Kidney capillary endothelial cell (primary cell): ENCODE measurements at places on chromosomes 4 and X.
A peak's percentile ranks its signal among the peaks of the same experiment; 100 is the strongest.

GRCh38 chr4:2177443-2178093 is 64.4 kb downstream of the HAUS3 start:
- no peak for DNase-seq

GRCh38 chr4:4775493-4776004 is 83.9 kb upstream of the MSX1 start:
- DNase-seq, result no peak

GRCh38 chr4:110897784-110898183 is 274.9 kb upstream of the PITX2 start:
- no peak for DNase-seq

DNA sequence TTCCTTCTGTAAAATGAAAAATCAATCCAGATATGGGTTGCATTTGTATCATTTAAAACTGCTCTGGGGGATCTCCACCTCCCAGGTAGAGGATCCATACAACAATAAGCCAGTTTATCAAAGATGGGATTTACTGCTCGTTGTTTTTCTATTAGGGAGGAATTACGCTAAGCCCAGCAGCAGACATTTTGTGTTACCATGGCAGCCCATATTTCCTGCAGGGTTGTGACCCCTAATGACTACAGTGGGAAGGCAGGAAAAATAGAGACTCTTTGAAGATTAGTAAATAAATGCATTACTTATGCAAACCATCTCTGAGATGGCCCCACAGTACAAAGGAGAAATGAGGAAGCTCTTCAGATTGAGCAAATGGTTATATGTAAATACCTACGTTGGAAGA is 253.4 kb upstream of the GPR101 start:
- no peak for DNase-seq

DNA sequence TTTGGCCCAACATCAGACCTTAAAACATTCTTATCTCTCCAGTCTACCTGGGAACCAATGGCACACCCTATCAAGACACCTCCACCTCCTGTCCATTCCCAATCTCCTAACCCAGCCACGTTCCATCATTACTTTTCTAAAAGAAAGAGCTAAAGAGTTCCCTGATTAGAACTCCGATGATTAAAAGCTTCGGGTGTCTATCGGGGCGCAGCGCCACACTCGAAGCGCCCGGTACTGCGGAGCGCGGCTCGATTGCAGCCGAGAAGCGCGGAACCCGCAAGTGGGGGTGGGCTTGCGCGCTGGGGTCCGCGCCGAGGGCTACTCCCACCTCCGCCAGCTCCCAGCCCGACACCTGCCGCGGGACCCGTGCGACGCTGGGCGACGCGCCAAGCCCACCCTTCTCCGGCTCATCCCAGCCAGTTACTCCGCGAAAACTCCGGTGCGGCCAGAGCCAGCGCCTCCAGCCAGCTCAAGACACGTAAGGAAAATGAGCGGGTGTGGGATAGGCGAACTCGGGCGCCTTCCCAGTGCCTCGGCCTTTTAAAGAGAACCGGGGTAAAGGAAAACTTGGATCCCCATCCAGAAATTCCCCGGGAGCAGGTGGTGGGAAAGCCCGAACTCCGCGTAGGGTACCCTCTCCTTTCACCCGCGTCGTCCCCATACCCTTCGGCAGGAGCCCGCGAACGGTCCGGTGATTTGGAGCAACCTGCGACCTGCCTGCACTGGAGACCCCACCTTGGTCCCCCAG is 593 bp downstream of the NPY1R start:
- peak; percentile 10 for DNase-seq

- DNase-seq, result no peak
Observed at GRCh38 chrX:19906293-19906692, 18.9 kb upstream of the SH3KBP1 start.

DNA sequence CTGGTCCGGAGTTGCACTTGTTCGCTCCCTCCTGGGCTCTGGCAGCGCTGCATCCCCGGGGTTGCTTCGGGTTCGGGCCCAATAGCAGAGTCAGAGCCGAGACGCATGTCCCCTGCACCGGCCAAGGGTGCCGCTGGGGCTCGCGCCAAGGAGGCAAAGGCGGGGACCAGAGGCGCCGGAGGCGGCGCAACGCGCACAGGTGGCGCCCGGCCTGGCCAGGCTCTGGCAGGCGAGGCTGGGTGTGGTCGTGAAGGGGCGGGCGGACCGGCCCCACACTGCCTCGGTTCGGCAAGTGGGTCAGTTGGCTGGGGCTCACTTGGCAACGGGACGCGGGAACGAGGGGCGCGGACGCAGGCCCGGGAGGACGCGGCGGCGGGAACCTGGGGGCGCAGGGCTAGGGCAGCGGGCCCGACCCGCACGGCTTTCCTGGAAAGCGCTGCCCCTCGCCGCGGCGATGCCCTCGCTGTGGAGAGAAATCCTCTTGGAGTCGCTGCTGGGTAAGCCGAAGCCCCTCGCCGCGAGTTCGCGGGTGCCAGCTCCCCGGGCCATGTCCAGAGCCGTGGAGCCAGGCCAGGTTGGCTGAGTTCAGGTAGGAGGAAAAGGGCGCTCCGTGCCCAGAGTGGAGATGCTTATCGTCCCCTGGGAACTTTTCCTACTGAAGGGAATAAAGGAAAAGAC is at the start of gene CWH43:
Gene CWH43, plus strand, starts transcription at position 300 of the 678 bp plus-strand sequence. Its CDS starts 155 bp downstream, at position 455.
- no peak for DNase-seq

DNA sequence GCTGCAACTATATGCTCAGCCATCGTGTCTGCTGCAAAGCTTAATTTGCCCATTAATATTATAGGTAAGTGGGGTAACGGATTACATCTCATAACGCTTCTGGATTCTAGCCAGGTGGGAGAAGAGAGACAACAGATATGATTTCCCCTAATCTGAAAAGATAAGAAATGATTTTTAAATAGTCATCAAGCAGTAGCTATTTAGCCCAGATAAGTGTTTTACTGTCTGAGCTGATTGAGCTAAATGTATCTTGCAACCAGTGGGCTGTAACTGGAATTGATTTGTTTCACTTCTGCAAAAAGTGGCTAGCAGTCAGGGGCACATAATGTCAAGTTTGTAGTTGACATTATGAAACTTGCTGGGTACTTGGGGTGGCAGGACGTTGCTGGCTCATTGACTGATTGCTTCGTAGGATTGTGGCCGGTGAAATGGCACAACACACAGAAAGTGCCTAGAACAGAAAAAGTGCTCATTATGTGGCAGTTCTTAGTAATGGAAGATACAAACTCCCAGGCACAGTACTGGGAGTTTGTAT is 18.5 kb downstream of the LAP3 start:
- DNase-seq, result no peak
